ENCODE measurements at places on chromosomes 7 and 10.

DNA sequence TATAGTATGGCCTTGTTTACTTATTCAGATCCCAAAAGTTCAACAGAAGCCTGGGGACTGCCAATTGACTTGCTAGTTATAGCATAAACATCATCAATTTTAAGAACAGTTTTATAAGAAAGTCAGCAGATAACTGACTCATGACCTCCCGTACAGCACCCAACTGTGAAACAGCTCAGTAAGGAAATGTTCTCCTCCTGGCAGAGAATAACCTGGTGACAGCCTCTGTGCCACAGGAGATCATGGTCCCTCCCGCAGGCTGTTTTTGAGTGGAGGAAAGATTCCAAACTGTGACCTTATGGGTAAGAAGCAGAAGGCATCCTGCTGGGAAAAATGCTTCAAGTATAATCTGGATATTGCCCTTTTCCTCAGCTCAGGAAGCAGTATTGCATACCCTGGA, 182.5 kb downstream of the SEMA3D start:
- no peak for DNase-seq

- no peak for DNase-seq
These were observed 83.2 kb downstream of the MLLT10 start for GRCh38 chr10:21617267-21617666.

- DNase-seq = no peak
These were observed 203.0 kb downstream of the TNS3 start for GRCh38 chr7:47378728-47379395.

DNA sequence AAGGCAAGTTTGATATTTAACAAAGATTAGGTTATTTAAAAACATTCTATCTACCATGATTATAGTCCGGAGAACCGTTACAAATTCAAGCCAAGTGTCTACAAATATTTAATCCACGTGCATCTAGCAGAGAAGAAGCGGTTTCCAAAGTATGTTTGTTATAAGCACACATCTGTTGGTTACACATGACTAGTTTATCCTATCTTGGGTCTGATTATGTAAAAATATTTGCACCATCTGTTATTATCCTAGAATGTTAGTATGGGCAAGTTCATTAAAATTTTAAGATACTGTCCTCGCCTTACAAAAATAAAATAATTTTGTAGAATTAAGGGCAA, 289.2 kb upstream of the VSTM2A start:
- DNase-seq = no peak

- no peak for DNase-seq
These were observed 19.9 kb upstream of the INSYN2A start for GRCh38 chr10:127216274-127216673.

Data from stimulated activated CD8-positive, alpha-beta memory T cell treated with anti-CD3 and anti-CD28 coated beads, Interleukin-4, amount 100 ng/mL, for 1 hour (primary cell).